A549 (cell line): ENCODE measurements at places on chromosomes 6 and 20.
A peak's percentile ranks its signal among the peaks of the same experiment; 100 is the strongest.

DNA sequence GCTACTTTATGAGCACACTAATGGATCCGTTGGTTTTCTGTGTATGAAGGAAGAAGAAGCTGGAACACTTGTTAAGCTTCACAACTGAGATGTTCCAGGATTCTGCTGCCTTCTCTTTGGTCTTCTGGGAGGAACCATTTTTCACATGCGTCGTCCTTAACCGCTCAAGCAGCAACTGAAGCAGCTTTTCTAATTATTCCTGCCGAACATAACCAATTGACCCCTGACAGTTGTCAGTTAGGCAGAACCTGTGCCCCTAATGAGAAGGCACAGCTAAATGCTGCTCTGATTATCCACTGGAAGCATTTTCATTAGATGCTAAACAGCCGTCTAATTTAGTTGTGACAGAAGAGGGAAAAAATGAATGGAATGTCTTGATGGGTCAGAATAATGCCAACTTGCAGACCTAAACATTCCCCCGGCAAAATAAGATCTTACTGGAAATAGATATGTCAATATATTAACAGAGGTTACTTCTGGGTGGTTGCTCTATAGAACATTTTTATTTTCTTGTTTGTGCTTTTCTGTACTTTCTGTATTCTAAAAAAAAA is 85.0 kb upstream of the SMLR1 start:
- no peak for DNase-seq

- DNase-seq: peak; percentile 40
Observed at GRCh38 chr6:168193816-168194721, 115.1 kb upstream of the FRMD1 start.

- no peak for DNase-seq
Observed at GRCh38 chr20:59830665-59831023, 102.8 kb downstream of the SYCP2 start.

DNA sequence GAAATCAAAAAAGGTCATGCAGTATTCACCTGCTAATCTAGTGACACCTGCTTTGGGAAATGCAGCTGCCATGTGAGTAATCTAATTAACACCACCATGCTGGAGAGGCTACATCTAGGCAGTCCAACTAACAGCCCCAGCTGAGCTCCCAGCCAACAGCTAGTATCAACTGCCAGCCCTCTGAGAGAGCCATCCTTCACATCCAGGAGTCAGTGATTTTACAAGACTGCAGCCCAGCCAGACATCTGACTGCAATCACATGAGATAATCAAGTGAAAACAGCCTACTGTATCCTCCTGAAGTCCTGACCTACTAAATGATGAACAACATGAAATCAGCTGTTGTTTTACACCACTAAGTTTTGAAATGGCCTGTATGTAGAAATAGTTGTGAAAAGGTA is 298.4 kb downstream of the TRDN start:
- no peak for DNase-seq

DNA sequence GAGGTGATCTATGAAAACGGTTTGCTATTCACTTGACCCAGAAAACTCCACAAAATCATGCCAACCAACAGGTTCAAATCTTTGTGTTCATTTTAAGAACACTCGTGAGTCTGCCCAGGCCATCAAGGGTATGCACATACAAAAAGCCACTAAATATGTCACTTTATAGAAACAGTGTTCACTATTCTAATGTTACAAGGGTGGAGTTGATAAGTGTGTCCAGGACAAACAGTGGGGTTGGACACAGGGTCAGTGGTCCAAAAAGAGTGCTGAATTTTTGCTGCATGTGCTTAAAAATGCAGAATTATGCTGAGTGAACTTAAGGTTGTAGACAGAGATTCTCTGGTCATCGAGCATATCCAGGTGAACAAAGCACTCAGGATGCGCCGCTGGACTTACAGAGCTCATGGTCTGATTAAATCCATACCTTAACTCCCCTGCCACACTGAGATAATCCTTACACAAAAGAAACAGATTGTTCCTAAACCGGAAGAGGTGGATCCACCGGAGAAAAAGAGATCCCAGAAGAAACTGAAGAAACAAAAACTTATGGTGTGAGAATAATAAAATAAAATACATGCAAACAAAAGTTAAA is 23.5 kb downstream of the KIAA0408 start:
- DNase-seq: no peak

DNA sequence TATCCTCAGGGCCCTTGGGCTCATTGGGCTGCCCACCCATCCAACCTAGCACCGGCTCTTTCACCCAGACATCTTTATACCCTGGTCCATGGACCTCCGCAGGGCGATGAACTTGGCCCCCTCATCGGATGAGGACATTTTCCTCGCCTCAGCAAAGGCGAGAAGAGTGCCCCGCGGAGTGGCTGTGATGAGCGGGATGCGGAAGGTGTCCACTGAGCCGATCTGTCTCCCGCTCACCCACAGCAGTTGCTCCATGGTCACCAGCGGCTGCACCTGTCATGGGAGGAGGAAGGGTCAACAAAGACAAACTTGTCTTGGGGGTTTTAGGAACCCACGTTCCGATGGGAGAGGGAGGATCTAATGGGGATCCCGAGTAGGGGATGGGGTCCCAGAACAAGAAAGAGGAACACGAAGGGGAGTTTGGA is 690 bp downstream of the NEU1 start:
- no peak for DNase-seq

DNA sequence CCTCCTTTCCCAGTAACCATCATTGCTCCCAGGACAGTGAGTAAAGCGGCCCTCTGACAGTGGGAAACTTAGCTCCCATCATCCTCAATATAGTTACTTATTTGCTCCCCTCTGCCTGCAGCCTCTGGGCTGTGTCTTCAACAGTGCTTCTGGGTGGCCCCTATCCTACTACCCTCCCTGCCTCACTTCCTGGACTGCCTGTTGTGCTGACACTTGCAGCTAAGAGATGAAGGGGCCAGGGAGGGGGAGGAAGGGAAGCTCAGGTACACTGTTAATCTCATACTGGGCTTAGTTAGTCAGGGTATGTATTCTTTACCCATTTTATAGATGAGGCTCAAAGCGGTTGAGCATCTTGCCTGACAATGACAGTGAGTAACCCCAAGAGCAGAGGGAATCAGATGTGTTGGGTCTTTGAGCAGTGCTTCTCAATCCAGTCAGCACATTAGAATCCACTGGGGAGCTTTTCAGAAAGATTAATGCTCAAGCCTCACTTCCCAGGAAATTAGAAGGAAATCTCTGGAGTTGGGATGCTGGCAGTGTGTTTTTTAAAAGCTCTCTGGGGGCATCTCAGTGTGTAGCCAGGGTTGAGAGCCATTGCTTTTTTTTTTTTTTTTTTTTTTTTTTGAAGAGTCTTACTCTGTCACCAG is 27.1 kb upstream of the KCNK5 start:
- no peak for DNase-seq

- no peak for DNase-seq
Observed at GRCh38 chr6:30703011-30703410, 12.2 kb upstream of the NRM start.

GRCh38 chr20:45792317-45793118 is 764 bp downstream of the DNTTIP1 start:
- DNase-seq: no peak

- DNase-seq: no peak
Observed at GRCh38 chr6:18215436-18215835, 48.9 kb downstream of the DEK start.

DNA sequence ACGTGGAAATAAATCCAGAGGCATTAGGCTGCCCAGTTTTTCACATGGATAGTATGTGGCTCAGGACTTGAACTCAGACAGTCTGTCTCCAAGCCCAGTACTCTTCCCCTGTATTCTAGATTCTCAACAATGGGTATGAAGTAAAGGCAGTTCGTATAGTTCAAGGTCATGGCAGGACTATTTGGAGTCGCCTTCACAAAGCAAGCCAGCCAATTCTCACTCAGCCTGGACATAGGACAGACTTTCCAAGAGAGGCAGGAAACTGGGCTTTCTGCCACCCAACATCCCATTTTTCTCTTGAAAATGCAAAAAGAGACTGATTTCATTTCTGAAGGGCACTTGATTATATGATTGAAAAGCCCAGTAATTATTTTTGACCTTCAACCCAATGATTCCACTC is 111.0 kb downstream of the EDN1 start:
- no peak for DNase-seq

GRCh38 chr20:15794409-15794808 is 778.8 kb downstream of the KIF16B start:
- no peak for DNase-seq

DNA sequence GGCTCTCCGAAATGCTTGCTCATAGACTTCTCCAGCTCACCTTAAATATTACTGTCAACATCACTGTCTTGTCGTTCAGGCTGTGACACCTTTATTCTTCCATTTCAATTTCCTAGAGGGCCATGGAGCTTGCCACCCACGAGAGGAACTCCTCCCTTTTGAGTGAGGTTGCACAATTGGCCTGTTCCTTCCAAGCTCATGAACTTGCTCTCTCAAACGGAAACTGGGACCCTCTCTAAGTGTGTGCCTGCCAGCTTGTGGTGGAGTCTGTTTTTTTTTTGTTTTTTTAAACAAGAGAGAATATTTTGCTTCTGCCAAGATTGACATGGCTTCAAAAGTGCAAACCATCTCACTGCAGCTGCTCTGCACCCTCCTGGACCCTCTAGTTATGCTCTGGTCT is 19.3 kb upstream of the IYD start:
- DNase-seq: no peak

GRCh38 chr20:57048027-57048869 is 218.2 kb downstream of the BMP7 start:
- peak; percentile 88 for DNase-seq

DNA sequence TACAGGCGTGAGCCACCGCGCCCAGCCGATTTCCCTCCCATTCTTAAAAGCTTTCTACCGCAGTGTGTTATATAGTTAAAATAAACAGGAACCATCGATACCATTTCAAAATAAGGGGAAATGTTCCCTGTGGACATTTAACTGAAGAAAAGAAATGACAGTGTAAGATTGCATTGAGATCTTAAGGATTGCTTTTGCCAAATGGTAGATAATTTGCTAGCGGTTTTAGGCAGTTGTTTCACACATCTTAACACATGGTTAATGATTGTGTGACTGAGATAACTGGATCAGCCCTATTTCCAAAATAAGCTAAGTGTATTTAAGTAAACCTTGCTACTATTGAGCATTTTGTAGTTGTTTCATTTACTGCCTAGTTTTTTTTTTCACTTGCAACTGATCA is 15.6 kb downstream of the STX16 start:
- no peak for DNase-seq

- no peak for DNase-seq
Observed at GRCh38 chr6:168282985-168283685, 36.4 kb downstream of the DACT2 start.

DNA sequence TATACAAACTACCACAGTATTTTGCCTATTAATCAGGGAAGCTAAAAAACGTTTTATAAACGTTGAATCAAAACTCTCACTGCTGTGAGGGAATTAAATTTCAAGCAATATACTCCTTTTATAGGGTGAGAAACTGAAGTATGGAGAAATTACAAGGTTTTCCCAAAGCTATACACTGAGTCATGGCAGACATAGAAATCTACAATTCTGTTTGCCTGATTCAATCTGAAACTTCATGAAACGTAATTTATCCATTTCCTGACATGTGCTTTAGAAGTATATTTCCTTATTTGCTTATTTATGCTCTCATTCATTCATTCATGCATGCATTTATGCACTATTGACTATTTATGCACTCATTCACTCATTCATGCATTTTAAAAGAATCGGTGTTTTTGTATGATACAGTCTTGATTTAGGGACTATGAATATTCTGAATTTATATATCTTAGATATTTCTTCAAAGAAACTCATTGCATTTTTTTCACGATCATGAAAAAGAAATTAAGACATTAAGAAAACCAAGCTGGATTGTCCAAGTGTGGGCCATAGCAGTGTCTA is 16.5 kb downstream of the EYA4 start:
- DNase-seq: no peak

DNA sequence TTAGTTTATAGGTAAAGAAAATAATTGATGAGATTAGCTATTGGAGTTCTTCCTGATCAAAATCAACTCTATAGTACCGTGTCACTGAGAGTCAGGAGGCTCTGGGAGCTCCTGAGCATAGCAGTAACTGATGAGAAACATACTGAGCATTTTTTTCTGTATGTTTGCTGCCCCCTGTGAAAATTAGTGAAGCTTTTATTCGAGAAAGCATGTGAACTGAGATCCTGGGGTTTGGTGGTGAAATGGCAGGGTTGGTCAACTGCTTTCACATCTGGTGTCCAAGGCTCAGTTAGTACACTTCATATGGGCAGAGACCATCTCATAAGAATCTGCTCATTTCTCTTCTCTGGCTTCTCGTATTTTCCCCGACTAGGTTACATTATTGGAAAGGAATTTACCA is 4.1 kb upstream of the ABT1 start:
- DNase-seq: no peak

GRCh38 chr6:168660400-168660945 is 219.5 kb downstream of the SMOC2 start:
- DNase-seq: no peak

DNA sequence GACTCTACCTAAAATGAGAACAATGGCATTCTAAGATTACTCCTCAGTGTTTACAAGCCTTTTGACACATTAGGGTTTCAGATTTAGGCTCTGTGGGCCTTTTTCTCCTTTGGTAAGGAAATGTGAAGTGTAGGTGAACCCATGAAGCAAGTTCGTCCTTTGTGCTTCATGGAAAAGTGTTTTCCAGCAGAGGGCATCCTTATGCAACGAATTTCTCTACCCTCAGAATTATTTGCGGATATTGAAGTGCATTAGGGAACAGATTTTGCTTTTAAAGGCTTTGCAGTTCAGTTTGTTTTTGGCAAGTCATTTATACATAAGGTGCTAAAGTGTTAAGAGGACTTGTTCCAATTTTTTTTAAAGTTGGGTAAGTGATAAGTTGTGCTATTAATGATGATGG is 55.7 kb upstream of the FERMT1 start:
- peak; percentile 38 for DNase-seq

DNA sequence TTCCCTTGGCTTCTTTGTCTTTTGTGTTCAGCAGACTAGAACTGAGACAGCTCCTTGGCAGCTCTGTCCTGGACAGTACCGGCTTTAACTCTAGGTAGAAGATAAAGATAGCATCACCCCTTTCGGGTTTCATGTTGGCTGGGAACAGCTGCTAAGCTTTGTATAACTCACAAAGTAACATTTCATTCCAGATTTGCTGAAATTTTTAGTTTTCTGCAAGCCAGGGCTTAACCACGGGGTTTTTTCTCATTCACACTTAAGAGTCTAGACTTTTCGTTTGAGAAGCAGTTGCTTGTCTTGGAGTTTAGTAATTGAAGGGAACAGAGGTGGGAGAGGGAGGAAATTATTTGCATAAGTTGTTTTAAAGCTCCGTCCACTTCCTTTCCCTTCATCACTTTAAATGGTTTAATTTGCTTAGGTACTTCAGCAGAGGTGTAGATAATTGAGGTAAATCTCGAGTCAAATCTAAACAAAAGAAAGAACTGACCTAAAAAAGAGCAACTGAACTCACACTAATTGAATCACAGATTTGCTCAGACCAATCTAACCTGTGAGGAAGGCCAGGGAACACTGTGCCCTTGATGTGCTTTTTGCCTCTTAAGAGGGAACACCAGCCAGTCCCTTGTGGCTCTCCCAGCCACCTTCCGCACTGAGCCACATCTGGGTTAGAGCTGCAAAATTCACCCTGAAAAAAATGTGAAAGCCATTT is 48.3 kb downstream of the RREB1 start:
- DNase-seq: no peak
